ENCODE measurements at places on chromosomes 12 and 14. TPM values are rescaled to one million over a fixed set of nuclear protein-coding genes. Genes with fewer than 3 reads are reported as not detected.

The TMTC2 gene
- 35.8 TPM for total RNA-seq

DNA sequence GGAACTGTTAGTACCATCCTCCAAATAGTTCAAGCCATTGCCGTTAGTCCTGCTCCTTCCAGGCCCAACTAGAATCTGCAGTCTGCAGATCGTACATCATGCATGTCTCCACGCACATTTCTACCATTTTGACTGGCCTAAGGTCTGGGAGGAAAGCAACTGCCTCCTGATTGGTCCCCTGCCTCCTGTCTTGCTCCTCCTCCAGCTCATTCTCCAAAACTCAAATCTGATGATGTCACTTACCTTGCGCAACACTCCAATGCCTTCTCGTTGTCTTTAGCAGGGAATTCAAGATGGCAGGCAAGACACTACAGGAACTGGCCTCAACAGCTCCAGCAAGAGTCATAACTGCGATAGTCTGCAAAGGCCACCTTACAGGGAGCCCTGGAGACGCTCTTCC, 9.7 kb upstream of the HCAR1 start:
- DNase-seq: no peak
- H3K27ac ChIP-seq: no peak overlapping the region
- no peak overlapping the region for H3K4me3 ChIP-seq
- H3K36me3 ChIP-seq: no peaks in the 10 kb centered on the region
- no peaks in the 10 kb centered on the region for H3K4me1 ChIP-seq

The FIGNL2 gene
- 2.1 TPM for total RNA-seq

The OR4E2 gene
- total RNA-seq: not detected

DNA sequence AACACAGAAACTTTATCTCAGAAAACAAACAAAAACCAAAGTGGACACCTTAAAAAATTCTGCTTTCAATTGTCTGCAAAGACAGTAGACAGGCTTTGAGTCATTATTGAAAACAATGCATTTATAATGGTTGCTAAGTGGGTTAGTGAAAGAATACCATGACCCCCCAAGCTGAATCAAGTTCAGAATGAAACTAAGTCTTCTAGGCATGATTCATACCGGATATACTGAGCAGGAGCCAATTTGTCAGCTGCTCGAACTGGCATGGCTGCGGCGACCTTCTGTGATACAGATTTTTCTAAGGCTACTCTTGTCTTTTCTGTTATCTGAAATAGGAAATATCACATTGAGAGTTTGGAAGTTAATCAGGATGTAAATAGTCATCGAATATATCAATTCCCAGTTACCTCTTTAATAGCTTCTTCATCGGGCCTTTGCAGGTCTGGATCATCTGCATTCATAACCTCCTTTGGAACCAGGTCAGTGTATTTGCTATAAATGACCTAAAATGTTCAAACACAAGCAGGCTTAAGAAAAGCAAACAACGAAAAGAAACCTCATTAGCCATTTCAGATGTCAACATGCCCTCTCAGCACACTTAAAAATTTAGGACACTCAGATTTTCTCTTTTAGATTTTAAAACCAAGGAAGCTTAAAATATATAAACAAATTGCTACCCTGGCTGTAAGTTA, 22.3 kb downstream of the SNW1 start:
- H3K27me3 ChIP-seq: no peaks in the 10 kb centered on the region
- no peak for DNase-seq
- no peak overlapping the region for H3K27ac ChIP-seq
- no peak overlapping the region for H3K4me3 ChIP-seq
- peaks cover 4% of the 10 kb centered on the region for H3K4me1 ChIP-seq
- H3K36me3 ChIP-seq: peaks cover 19% of the 10 kb centered on the region

The PTPRQ gene
- 1.8 TPM for total RNA-seq

DNA sequence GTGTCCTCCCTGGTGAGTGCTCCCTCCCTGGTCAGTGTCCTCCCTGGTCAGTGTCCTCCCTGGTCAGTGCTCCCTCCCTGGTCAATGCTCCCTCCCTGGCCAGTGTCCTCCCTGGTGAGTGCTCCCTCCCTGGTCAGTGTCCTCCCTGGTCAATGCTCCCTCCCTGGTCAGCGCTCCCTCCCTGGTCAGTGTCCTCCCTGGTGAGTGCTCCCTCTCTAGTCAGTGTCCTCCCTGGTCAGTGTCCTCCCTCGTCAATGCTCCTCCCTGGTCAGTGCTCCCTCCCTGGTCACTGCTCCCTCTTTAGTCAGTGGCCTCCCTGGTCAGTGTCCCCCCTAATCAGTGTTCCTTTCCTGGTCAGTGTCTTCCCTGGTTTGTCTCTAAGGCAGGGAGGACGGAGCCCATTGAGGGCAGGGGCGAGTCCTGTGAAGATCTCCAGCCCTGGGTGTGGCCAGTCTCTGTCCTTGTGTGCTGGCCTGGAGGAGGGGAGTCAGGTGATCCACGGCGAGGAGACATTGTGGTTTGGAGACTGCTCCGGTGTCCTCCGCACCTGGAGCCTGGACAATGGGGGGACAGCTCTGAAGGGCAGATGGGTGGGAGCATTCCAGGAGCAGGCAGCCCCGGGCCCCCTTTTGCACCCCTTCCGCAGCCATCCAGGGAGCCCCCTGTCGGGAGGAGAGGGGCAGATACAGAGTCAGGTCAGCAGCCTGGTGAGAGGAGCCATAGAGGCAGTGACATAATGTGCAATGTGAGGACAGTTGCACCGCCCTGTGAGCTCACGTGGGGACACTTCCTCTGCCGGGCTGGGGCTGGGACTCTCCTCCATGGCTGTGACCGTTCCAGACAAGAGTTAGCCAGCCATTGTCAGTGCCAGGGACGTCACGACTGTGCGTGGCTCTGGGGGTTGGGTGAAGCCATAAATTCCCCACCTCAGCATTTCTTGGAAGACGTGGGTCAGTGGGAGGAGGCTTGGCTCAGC, 93.4 kb downstream of the ADGRD1 start:
- no peaks in the 10 kb centered on the region for H3K4me1 ChIP-seq
- no peak overlapping the region for H3K27ac ChIP-seq
- no peak overlapping the region for H3K4me3 ChIP-seq
- H3K27me3 ChIP-seq: no peaks in the 10 kb centered on the region
- no peaks in the 10 kb centered on the region for H3K36me3 ChIP-seq

GRCh38 chr12:62642486-62642885, 175.9 kb downstream of the MON2 start:
- DNase-seq: no peak
- H3K36me3 ChIP-seq: no peaks in the 10 kb centered on the region
- H3K27ac ChIP-seq: no peak overlapping the region

GRCh38 chr14:69741055-69741454, 25.9 kb upstream of the SRSF5 start:
- H3K4me1 ChIP-seq: no peaks in the 10 kb centered on the region
- H3K36me3 ChIP-seq: no peaks in the 10 kb centered on the region
- no peaks in the 10 kb centered on the region for H3K27me3 ChIP-seq
- H3K4me3 ChIP-seq: no peak overlapping the region
- H3K27ac ChIP-seq: no peak overlapping the region

- H3K4me1 ChIP-seq: no peaks in the 10 kb centered on the region
- no peak overlapping the region for H3K4me3 ChIP-seq
- no peak for DNase-seq
- no peaks in the 10 kb centered on the region for H3K27me3 ChIP-seq
- no peaks in the 10 kb centered on the region for H3K36me3 ChIP-seq
These were observed 31.7 kb downstream of the GRIP1 start for GRCh38 chr12:66647034-66647691.

The SRRM4 gene
- total RNA-seq: not detected
